Renal cortical epithelial cell (primary cell): ENCODE measurements at places on chromosomes 12 and 14.
A peak's percentile ranks its signal among the peaks of the same experiment; 100 is the strongest.

DNA sequence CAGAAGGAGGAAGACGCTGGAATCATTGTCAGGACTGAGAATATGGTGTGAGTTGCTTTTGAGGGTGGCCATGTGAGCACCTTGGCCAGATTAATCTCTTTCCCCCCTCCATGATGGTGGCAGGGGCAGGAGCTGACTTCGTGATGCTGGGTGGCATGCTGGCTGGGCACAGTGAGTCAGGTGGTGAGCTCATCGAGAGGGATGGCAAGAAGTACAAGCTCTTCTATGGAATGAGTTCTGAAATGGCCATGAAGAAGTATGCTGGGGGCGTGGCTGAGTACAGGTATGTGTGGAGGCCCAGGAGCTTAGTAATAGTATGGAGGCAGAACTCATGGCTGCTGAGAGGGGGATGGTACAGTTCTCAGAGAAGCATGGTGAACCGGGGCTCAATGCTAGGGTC, 4.3 kb downstream of the TINF2 start:
- DNase-seq = peak; percentile 33

DNA sequence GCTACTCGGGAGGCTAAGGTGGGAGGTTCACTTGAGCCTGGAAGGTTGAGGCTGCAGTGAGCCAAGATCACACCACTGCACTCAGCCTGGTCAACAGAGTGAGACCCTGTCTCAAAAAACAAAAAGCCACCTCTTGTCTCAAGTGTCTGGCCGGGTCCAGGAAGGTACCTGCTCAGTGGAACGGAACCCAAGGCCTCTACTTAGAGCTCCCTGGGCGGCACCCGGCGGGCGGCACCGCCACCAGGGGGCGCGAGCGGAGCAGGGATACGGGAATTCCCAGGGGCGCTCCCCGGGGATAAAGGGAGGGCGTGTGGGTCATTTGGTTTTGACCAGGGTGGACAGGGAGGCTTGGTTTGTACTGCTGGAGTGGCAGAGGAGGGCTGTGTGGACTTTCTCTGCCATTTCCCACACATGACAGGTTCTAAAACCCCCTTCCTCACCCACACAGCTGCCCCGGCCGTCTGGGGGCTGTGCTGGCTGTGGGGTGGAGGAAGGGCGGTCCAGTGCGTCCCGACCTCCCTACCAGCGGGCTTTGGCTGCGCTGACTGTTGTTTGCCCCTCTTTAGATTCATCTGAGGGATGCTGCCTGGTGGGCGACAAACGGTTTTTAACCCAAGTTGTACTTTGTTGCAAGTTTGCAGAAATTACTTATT, 91.4 kb downstream of the SETD3 start:
- DNase-seq = peak; percentile 7

- peak; percentile 56 for DNase-seq
Measured at GRCh38 chr12:66623455-66623854, 55.4 kb downstream of the GRIP1 start.

GRCh38 chr12:3697311-3697870, 55.5 kb downstream of the CRACR2A start:
- peak; percentile 7 for DNase-seq

DNA sequence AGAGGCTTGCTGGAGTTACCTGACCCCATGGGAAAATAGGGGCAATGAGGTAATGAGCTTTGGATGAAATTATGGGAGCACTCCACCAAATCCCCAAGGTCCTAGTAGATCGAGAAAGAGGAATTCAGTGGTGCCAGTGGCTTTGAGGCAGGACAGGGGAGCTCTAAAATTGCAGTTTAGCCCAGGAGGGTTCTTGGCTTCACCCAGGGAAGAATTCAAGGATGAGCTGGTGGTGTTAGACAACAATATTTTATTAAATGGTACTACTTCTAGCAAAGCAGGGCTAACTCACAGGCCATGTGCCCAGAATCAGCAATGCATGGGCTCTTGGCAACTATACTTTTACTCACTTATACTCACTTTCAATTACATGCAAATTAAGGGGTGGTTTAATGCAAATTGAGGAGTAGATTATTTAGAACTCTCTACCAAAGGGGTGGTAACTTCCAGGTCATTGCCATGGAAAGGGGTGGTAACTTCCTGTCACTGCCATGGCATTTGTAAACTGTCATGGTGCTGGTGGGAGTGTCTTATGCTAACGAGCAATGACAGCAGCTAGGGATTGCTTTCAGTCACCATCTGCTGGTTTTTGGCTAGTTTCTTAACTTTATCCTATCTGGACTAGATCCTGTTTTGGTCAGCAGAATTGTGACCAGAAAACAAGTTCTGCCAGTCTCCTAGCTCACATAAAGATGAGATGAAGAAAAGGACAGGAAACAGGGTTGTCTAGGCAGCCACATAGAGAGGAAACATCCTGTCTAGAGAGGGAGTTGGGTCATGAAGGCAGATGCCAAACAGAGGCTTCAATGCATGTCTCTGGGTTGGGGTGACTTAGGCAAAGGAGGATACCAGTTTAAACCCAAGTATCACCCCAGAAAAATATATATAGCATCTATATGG, 64.7 kb downstream of the ZNF641 start:
- no peak for DNase-seq

DNA sequence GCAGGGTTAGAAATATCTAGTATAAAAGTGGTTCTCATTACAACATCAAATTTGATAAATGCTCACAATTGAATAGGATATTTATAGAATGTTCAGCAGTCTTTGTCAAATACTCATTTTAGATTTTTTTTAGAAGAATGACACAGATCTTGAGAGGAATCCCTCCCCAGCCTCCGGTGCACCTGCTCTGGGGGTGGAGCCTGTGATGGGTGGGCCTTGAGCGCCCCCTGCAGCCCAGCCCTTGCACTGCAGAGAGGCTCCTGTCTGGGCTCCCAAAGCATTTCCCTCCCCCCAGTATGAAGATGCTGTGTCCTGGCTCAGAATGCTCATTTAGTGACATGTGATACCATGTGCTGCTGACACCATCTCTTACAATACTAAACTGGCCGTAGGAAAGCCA, 792.3 kb downstream of the TMEM121 start:
- no peak for DNase-seq

DNA sequence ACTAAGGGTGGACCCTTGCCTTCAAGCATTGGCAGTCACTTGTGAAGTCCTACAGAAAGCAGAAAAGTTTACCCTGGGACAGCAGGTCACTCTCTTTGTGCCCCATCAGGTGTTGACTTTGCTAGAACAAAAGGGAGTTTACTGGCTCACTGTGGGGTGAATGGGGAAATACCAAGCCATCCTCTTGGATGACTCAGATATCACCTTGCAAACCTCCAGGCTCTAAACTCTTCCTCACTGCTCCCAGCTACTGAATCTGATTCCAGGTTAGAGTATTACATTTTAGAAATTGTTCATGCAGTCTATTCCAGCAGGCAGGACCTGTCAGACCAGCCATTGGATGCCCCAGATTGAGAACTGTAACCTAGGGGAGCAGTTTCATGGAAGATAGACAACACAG, 7.3 kb upstream of the EDDM3B start:
- DNase-seq = peak; percentile 16

- DNase-seq = peak; percentile 82
Measured at GRCh38 chr12:18696971-18697602, 40.7 kb downstream of the PLCZ1 start.

DNA sequence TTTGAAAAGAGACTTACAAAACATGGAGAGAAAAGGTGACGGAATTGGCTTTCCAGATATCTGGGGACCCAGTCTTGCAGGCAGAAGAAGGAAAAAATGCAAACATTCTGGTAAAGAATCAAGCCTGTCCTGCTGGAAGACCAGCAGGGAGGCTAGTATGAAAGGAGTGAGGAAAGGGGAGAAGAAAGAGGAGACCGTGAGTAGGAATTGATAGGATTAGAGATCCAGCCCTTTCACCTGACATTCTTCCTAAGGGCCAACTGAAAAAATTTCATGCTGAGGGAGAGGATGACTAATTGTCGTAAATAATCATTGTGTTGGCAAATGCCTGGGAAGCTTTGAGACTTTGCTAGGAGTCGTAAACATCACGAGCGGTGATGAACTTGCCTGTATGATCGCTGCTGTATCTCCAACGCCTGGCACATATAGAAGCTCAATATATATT, 12.1 kb downstream of the BHLHE41 start:
- DNase-seq = peak; percentile 38
